IMR-90 (cell line): ENCODE measurements at places on chromosomes 3 and 15. TPM values are rescaled to one million over a fixed set of nuclear protein-coding genes. Genes with fewer than 3 reads are reported as not detected.

The HYAL1 gene
- under 0.01 and 0.36 TPM in 2 replicates for total RNA-seq

The RHCG gene
- not detected in 2 replicates for total RNA-seq

The CPN2 gene
- total RNA-seq, result not detected in 2 replicates

GRCh38 chr3:180223268-180223667 is 186.5 kb upstream of the PEX5L start:
- DNase-seq, result no peak

DNA sequence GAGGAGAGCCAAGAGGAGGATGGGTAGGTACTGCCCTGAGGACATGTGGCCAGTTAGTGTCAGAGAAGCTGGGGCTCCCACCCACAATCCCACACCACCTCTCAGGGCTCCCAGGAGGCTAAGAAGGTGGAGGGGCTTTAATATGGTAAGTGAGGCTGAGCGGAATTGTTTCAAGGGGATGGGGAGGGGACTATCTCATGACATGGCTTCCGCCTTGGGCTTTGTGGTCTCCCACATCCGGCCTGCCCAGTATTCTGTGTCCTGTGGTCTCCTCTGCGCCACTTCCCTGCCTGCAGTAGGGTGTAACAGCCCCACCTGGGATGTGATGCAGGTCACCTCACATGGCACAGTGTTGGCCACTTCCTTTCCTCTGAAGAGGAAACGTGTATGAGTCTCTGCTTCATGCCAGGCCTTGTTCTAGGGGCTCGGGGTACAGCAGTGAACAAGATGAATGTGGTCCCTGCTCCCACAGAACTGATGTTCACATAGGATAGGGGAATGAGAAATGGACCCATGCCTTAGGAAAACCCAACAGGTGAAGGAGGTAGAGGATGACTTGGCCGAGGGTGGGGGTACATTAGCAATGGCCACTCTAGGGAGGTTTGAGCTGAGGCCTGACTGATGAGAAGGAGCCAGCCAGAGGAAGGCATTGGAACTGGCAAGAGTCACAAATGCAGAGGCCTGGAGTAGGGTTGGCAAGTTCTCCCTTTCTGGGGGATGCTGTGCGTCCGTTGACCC is 3.2 kb downstream of the NEIL1 start:
- DNase-seq, result no peak

DNA sequence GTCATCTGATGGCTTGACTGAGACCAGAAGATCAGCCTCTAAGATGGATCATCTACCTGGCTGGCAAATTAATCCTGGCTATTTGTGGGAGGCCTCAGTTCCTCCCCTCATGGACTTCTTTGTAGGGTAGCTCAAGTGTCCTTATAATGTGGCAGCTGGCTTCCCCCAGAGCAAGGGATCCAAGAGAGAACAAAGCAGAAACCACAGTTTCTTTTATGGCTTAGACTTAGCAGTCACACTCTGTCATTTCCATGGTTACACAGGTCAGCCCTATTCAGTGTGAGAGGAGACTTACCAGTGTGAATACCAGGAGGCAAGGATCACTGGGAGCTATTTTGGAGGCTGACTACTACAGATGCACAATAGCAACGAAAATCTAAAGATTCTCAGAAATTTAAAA is 15.3 kb upstream of the ARL14 start:
- DNase-seq, result peak; percentile 11

DNA sequence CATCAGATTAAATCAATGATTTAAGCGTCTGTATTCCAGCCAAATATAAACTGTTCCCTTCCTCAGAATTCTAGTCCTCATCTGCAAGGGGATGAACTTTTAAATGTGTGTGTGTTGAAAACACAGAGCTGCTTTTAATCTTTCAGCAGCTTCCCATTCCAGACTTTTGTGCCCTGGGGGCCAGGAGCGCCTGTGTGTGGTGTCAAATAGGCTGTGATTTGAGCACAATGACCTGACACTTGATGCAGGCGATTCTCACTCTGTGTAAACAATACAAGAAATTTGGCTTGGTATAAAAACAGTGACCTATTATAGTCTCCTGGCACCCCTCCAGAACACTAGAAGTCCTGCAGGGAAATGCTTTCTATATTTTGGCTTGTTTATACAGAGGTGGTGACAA is 274.6 kb upstream of the ROPN1 start:
- DNase-seq, result no peak

DNA sequence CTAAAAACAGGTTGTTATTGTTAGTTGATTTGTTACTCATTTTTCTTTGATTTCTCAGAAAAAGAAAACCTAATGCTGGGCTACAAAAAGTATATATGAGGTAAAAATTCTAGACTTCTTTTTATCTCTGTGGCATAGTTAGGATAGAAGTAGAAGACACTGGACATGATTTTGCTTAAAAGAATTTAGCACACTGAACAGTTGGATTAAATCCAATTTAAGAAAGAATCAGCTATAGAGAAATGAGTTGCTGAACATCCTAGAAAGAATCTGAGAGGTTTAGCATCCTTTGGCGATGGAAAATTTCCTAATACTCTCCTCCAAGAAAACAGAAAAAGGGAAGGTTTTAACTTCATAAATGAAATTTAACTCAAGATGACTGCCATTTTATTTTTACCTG is 259.7 kb downstream of the TBL1XR1 start:
- DNase-seq, result peak; percentile 51

- no peak for DNase-seq
Observed at GRCh38 chr3:120258009-120258408, 27.0 kb downstream of the GPR156 start.

DNA sequence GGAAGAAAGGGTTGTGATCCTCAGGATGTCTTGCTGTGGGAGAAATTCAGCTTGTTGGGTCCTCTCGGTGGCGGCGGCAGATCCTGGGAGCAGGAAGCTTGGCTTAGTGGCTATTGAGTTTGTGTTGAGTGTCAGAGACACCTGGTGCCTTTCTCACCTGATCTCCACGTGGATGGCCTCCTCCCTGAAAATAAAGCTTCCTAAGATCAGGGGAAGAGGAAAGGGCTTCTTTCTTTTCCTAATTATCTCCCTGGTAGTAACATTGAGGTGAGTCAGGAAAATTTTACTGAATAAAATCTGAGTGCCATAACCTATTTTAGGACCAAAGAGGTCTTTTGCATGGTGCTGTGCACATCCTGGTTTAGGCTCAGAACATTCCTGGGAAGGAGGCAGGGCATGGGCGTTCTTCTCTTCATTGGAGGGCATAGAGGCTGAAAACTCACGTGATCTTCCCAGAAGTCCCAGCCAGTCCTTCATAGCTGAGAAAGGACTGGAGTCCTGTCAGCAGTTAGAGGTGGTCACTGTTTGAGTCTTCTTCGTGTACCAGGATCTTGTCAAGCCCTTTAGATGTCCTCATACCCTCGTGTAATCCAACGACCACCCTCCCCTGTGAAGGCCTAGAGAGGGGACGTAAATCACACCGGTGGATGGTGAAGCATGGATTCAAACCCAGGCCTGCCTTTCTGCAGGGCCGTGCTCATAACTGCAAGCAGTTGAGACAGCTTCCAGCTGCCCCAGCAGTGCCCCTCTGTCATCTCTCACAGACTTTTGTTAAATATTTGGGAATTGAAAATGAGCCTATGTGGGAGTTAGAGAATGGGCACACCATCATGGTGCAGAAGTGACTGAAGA is 1.1 kb downstream of the CMTM8 start:
- no peak for DNase-seq

GRCh38 chr15:79401301-79401700 is 30.8 kb upstream of the MINAR1 start:
- DNase-seq, result no peak
